ENCODE measurements at places on chromosomes 12 and 14.

- no peak for DNase-seq
These were observed 132.6 kb upstream of the MAP1LC3B2 start for GRCh38 chr12:116426391-116427136.

- no peak for DNase-seq
These were observed 10.2 kb downstream of the SYNE2 start for GRCh38 chr14:63863004-63863403.

DNA sequence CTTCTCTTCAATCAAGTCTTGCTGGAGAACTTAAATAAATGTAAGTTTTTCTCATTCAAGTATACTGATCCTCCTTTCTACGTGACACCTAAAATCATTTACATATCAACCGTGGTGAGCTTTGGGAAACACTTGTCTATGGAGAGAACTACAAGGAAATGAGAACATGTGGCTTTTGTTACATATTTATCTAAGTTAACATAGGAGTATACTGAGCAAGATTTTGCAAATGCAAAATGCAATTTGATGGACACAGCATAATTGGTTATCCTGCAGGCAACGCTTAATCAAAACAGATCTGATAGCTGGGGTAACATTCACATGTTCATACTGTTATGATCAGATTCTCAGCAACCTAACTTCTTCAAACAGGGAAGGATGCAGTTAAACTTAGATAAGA, 376.3 kb downstream of the TMEM132D start:
- DNase-seq: no peak

- DNase-seq: peak; percentile 92
These were observed 43.0 kb downstream of the SRRM4 start for GRCh38 chr12:119024356-119024755.

Data from WERI-Rb-1 (cell line).